HT-29 (cell line): ENCODE measurements at places on chromosomes 3 and 15. TPM values are rescaled to one million over a fixed set of nuclear protein-coding genes. Genes with fewer than 3 reads are reported as not detected.

GRCh38 chr3:51163051-51163450 is 222.0 kb upstream of the MANF start:
- no peak for DNase-seq

ARID3B gene
- 4.4 and 5.1 TPM in 2 replicates for total RNA-seq

DNA sequence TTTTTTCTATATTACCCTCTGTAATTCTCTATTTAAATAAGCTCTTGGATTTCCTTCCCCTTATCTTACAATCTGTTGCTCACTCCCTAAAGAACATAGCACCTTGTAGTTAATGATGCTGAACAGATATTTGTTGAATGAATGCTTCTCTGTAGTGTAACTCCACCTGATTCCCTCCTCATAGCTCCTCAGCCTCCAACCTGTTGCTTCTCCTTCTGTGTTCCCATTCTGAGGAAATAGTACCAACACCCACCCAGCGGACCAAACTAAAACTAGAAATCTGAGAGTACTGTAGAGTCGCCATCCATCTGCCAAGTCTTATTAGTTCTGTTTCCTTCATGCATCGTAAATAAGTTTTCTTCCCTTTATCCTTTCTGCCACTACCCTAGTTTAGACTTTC is 55.5 kb upstream of the GNB4 start:
- DNase-seq: no peak

DNA sequence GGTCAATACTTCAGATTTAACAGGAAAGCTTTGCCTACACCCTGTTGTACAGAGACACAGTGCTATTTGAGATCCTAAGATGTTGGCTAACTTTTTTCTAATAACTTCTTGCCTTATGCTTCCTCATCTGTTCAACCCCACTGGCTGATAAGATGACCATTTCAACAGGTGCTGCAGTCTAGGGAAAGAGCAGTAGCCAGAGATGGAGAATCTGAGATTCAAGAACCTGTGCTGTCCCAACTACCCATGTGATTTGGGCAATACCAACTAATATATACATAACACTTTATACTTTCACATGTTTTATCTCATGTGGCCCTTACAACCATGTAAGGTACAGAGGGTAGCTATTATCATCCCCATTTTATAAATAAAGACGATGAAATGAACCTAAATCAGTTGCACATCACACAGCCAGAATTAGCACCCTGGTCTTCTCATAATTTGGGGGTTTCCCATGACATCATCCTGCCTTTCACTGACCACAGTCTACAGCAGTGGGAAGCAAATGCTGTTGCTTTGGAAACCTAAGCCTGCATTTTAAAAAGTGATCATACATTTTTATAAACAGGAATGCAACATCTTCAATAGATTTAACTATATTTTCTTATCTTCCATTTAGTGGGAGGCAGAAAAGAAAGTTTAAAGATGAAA is 9.7 kb downstream of the TTC23 start:
- DNase-seq: no peak

- peak; percentile 60 for DNase-seq
Observed at GRCh38 chr3:155232605-155233004, 60.9 kb downstream of the STRIT1 start.

GRCh38 chr3:128603313-128603712 is 47.3 kb downstream of the RPN1 start:
- DNase-seq: no peak

DNA sequence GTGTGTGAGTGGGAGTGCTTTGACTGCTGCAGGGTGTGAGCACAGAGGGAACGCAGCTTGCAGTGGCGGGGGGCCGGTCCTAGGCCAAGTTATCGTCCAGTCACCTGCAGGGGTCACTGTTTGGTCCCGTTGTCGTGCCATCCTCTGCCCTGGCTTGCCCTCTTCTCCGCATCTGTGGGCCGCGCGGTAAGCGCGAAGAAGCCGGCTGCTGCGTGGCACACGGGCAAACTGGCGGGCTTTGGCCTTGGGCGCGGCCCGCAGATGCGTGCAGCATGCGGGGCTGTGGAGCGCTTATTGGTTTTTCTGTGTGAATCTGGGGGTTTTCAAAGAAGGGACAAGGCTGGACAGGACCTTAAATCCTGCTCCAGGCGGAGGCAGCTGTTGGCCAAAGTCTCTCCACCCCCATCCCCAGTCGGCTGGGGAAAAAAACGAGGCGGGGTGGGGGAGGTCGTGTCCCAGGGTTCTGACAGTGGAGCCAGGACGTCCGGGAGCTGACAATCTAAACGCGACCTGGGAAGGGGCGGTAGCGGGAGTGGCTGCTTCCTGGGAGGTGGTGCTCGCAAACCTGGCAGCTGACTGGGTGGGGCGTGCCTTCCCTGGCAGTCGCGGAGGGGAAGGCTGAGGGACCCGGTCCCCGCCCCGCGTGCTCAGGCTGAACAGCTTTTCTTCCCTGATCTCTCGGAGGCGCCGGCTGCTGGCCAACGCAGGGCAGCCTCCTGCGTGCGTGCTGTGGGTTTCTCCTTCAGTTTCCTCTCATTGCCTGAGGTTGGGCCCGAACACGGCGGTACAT is 39.7 kb upstream of the VEPH1 start:
- DNase-seq: no peak

PRTG gene
- not detected in 2 replicates for total RNA-seq

DPPA2 gene
- total RNA-seq: not detected in 2 replicates

DNA sequence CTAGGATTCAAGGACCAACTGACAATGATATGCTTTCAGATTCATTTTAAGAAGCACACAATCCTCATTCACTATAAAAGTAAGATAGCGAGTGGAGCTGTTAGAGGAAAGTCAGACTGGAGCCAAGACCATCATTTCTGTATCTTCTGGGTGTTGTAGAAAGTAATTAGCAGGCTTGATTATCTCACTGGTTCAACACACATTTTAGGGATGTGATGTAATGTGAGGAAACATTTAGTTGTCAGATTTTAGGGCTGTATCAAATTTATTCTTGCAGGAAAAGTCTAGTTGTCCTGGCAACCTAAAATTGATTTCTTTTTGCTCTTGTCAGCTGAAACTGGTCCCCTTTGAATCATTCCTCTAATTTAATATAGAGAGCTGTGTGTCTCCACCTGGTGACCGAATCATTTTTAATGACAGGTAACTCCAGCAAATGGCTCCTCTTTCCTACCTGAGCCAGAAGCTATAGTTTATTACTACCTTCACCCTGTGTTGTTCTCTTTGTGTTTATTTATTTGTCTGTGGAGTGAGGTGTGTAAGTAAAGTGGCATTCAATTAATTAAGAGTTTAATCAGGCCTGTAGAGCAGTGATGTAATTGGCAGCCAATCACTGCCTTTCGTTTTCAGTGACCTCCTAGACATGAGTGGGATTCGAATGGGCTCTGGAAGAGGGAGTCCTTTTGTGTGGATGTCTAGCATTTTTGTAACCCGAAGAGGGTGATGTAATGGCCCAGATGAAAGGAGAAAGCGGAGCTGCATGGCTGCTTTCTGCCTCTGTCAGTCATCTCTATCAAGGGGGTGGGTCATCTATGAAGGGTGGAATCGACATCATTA is 125.8 kb downstream of the LPP start:
- DNase-seq: no peak

DNA sequence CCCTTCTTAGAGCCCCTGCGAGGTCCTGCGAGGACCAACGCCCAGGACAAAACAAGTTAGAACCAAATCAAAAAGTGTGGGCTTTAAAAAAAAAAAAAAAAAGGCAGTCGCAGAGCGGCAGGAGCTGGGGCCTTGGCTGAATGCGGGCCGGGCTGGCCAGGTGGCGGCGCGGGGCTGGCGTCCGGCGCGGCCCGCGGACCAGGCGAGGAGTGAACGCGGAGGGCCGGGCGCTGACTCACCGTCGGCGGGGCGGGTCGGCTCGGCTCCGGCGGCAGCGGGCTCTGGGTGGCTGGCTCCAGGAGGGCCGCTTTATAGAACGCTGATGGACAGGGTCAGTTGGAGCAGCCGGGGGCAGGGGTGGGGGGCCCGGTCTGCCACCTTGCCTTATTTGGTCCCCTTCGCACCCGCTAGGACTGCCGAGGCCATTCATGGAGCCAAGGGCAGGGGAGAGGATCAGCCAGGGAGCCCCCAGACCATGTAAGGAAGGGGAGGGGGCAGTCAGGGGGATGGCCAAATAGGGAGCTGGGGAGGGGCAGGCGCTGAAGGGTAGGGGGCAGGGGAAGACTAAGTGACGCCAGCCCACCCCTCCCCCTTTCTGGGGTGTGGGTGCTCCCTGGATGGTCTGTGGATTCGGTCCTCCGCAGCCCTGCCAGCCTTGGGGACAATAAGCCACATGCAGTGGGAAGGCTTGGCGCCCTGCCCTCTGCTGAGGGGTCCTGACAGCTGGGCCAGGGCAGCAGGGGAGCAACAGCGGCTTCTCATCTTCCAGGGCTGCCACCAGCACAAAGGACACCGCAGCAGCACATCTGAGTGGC is at the start of gene ACTC1:
Gene ACTC1, minus strand, starts transcription at position 283 of the 815 bp plus-strand sequence. CDS start 741 bp downstream, outside the sequence.
- no peak for DNase-seq

DNA sequence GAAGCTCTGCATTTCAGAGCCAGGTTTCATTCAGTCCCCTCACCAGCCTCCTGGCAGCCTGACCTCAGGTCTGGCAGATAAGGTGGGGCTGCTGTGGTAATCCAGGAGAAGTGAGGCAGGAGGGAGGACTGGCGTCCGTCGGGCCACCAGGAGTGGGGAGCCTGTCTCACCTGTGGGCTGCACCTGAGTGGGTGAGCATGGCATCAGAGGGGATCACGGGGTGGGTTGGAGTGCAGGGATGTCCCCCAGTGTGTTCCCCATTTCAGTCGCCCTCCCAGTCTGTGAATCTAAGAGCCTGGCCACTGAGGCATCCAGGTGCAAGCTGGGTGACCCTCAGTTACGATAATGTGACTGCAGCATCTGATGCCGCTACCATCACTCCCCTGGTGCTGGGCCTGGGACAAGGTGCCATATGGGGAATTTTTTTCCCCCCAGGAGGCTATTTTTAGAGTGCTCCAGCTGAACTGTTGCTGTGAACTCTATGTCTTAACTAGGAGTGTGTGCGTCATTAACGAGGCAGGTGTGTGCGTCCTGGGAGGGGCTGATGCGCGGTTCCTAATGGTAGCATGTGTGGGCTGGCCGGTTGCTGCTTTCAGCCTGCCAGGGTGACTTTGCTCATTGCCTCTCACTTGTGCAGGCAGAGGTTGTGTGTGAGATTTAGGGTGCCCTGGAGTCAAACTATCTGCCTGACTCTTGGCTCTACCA is 165.2 kb downstream of the SLCO3A1 start:
- no peak for DNase-seq

DNA sequence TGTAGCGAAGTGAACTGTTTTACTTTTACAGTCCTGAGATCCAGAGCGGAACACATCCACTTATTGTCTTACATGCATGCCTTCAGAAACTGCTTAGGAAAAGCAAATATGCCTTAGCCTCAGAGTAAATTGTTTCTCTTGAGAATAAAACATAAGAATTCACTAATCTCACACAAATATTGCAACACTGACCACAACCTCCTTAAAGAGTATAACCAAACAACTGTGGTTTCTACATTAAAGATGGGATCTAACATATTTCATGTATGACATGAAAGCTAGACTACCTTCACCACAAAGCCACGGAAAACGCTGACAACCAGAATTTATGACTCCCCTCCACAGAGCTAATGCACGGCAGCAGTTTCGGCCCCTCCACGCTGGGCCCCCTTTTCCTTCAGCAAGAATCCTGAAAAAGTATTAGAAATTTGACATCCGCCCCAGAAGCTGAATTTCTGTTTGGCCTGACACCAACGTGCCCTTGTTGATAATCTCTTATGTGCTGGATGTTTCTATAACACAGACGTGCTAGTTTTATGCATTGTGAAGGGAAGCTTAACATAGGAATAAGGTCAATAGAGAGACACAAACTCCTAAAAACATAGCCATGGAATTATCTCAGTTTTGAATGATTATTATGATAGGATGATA is 84.6 kb downstream of the GREM1 start:
- peak; percentile 46 for DNase-seq

DNA sequence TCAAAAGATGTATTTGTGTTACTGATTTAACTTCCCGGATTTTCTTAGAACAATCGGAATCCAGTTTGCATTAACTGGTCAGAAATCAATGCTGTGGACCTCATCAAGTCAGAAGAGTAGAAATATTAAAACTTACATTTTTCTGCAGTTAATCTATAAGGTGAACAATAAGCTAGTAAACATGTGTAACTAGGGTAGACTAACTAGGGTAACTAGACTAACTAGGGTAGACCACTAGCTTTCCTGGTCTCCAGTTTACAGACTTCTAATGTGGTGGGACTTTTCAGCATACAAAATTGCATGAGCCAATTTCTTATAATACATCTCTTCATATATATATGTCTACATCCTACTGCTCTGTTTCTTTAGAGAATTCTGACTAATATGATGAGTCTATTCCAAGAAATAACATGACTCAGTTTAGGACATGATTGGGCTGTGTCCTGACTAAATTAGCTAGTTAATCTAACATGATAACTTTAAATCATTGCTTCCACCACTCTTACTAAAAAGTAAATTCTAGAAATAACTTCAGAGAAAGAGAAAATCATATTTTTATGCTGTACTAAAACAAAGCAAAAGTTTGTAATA is 5.3 kb downstream of the PLSCR2 start:
- DNase-seq: no peak

FBXW12 gene
- total RNA-seq: not detected in 2 replicates

- no peak for DNase-seq
Observed at GRCh38 chr3:130711565-130712324, 34.9 kb downstream of the PIK3R4 start.

GRCh38 chr15:100880897-100881242 is 1.2 kb downstream of the ALDH1A3 start:
- no peak for DNase-seq

GRCh38 chr15:75195766-75196241 is 5.9 kb upstream of the C15orf39 start:
- DNase-seq: peak; percentile 38

MAGI1 gene
- total RNA-seq: 15.6 and 26.2 TPM in 2 replicates

- no peak for DNase-seq
Observed at GRCh38 chr15:70410371-70410985, 312.8 kb upstream of the TLE3 start.

DNA sequence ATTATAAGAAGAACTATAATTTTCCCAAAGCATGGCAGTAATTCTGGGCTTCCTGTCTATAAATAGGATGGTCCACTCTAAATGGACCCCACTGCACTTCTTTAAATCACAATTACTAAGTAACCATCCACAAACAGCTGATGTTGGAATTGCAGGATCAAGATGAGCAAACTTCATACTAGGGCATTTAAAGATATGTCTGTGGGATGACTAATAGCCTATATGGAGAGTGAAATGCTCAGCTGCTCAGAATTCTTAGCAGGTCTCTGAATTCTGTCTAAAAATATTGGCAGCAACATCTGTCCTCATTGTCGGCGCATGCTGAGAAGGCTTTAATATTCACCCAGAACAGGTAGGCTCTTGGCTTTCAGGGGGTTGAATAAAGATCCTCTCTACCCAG is 140.4 kb downstream of the SATB1 start:
- DNase-seq: no peak

SCAANT1 gene
- total RNA-seq: not detected in 2 replicates

DNA sequence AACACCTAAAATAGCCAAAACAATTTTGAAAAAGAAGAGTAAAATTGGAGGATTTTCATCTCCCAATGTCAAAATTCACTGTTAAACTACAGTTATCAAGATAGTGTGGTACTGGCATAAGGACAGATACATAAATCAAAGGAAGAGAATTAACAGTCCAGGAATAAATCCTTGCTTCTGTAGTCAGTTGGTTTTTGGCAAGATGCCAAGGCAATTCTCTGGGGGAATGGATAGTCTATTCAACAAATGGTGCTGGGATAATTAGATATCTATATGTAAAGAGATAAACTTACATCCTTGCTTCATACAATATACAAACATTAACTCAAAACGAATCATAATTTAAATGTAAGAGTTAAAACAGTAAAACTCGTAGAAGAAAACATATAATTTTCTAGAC is 57.9 kb upstream of the SELENOK start:
- no peak for DNase-seq

- peak; percentile 58 for DNase-seq
Observed at GRCh38 chr3:149527531-149528339, 53.2 kb downstream of the TM4SF4 start.
